ENCODE measurements at places on chromosomes 6 and 20. TPM values are rescaled to one million over a fixed set of nuclear protein-coding genes. Genes with fewer than 3 reads are reported as not detected.

CST11 gene
- not detected for total RNA-seq

KLHDC3 gene
- 123 TPM for total RNA-seq

NHLRC1 gene
- total RNA-seq: 2.9 TPM

WFDC5 gene
- total RNA-seq: not detected

C20orf141 gene
- 0.29 TPM for total RNA-seq

HLA-DQA1 gene
- 0.29 TPM for total RNA-seq

DCDC2 gene
- total RNA-seq: under 0.01 TPM

DNA sequence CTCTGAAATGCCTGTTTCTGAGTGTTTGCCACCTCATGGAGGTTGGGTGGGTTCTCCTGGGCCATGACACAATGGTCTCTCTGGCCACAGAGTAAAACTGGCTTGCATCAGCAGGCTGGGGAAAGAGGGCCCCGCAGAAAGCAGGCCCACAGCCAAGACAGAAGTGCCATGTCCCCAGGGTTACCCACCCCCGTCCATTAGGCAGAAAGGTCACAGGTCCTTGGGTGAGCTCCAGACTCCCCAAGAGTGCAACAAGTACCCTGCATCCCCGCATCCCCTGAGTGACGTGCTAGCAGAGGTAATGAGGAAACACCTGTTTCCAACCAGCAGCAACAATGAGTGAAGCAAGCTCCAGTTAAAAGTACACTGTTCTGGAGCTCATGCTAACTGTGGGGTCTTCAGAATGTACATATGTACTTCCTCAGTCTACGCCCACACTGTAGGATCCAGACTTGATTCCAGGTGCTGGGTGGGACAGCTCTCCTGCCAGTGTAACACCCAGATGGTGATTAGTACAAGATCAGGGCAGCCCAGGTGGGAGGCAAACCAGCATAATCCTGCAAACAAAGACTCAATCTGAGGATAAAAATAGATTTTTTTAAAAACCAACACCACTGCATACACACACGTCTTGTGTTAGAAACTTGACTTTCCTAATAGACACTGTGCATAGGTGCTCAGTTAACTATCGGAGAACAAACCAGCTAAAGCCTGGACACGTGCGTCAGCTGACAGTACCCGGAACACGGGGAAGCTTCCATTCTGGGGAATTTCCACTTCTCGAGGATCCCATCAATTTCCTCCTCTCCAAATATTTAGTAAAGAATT, 31.5 kb downstream of the RRBP1 start:
- peak; percentile 62 for DNase-seq

DNA sequence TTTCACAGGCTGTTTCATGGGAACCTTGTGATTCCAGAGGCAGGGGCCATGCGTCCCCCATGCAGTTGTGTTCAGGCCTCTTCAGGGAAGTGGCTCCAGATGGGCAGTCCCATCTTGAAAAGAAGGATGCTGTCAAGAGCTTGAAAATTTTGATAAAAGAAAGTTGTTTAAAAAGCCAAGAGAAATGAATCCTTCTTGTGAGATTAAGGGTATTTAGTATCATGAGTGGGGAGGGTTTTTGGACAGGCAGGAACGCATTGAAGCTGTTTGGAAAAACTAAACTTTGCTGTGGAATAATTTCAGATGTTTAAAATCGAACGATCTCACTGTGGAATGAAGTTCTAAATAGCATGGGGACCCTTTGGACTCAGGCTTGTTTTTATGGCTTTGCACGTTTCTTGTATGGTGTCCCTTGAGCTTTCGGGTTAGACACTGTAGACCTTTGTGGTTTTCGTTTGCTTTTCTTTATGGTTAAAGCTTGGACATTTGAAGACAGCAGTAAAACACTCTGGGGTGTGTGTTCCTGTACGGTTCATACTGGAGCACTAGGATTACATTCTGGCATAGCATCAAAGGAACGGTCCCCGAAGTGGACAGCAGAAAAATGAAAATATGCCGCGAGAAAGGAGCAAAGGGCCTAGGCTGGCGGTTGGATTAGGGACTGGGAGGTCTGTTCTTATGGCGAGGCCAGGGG, 18.2 kb downstream of the KIF25 start:
- DNase-seq: no peak

- DNase-seq: peak; percentile 27
Measured at GRCh38 chr20:45899046-45899835, 8.1 kb downstream of the CTSA start.

DNA sequence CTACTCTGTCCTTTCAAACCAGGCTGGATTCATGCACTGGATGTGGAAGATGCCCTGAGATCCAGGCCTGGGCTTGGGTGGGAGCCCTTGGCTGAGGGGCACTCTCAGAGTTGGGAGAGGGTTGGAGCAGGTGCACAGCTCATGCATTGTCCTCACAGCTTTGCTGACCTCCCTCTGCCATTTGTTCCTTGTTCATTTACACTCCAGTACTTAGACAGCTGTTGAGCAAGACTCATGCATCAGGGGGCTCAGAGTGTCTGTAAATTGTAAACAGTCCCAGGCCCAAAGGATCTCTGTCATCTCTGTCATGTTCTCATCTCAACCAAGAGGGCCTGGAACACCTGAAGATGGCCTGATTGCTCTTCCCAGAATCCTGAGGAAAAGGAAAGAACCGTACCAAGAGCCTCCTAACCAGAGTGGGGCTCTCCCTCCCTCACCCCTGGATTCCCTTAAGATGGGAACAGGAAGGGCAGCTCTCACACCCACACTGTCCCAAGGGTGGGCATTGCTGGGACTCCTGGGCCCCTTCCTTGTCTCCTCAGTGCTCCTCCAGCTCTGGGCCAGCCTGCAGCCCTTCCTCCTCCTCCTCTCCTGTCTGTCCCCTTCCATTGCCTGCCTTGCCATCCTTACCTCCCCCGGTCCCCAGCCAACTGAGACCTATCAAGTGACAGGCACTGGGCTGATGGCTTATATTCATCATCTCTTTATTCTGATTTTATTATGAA, 132.9 kb downstream of the FOXO3 start:
- no peak for DNase-seq

DNA sequence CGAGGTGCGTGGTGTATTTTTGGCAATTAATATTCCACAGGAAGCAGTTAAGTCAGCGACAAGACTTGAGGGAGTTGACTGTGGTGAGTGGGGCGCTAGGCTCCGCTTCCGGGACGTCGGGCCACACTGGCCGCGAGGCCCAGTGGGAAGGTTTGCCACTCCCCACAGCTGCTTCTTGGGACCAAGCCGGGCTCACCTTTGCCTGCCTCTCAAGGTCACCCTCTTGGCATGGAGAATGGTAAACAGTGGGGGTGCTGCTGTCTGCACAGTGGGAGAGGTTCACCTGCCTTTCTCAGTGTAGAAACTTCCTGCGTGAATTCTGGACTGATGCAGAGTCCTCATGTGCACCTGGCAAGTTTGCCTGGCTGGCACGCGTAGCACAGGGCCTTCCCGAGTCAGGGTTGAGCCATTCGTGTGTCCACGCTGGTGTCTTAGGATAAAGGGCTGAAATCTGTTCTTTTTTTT, 6.4 kb downstream of the OSBPL2 start:
- no peak for DNase-seq

DNA sequence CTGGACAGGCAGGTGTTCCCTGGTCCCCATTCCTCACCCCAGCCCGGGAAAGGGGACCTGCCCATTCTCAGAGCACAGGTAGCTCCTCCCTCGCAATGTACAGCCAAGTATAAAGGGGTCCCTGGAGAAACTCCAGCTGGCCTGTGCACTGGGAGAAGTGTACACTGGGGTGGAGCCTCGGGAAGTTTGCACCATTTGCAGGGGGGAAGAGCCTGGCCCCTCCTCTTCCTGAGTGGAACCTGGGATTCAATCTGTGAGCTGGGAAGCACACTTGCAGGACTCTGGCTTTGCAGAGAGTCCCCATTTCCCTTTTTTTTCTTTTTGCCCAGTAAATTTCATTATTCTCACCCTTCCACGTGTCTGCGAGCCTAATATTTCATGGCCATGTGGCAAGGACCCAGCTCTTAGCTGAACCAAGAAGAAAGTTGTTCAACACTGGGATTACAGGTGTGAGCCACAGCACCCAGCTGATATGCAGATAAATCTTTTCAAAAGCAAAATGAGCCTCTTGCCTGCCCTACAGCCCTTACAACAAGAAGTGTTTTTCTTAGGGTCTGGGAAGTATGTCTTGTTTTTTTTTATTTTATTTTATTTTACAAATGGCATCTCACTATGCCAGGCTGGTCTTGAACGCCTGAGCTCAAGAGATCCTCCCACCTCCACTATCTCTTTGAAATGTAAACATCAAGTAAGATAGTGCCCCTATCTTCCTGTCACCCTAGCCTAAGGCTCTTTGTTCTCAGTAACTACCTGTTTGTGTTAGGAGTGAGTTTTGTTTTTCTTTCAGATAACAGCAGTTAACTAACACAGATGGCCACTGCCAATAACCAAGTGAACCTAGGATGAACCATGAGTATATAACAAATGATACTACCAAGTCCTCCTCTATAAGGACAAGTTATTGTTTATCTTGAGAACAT, 9.3 kb upstream of the RNGTT start:
- DNase-seq: peak; percentile 69

DNA sequence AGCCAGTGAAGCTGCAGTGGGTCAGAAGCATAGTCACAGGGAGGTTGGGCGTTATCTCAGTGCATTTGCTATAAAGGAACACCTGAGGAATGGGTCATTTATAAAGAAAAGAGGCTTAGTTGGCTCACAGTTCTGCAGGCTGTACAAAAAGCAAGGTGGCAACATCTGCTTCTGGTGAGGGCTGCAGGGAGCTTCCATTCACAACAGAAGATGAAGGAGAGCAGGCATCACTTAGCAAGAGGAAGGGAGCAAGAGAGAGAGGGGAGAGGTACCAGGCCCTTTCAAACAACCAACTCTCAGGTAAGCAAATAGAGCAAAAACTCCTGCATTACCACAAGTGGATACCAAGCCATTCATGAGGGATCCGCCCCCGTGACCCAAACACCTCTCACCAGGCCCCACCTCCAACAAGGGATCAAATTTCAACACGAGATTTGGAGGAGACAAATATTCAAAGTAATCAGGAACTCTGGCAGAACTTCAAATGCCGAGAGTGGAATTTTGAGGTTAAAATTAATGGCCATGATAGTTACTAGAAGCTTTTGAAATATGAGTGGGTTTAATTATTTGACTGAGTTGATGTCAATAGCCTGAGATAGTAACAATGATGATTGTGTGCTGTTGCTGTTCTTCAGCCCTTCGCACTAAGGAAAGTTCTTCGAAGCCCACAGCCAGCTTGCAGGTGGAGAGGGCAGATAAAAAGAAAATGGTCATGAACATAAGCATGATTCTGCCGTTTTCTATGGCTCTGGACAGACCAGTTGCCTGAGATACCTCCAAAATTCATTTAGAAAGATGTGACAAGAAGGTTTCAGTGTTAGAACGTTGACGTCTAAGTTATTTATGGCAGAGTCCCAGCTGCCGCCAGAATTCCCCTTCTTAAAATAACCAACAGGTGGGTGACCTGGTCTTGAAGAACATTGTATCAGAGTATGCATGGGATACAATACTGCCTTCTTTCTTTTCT, 55.3 kb upstream of the ADTRP start:
- no peak for DNase-seq

DNA sequence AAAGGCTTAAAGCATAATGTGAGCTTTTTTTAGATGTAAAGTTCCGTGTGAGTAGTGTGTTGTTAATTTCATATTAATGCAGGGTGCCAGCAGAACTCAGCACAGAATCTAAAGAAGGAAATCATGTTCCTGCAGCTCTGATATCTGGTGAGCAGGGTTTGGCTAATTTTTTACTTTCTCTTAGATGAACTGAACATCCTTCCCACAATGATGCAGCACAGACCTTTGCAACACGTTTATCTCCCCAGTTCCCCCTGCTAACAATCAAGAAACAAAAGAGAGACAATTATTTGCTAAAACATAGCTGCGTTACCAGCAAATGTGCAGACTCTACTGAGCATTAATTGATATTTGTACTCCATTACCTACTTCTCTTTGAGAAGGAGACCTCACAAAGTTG, 39.1 kb upstream of the ATXN1 start:
- no peak for DNase-seq

DNA sequence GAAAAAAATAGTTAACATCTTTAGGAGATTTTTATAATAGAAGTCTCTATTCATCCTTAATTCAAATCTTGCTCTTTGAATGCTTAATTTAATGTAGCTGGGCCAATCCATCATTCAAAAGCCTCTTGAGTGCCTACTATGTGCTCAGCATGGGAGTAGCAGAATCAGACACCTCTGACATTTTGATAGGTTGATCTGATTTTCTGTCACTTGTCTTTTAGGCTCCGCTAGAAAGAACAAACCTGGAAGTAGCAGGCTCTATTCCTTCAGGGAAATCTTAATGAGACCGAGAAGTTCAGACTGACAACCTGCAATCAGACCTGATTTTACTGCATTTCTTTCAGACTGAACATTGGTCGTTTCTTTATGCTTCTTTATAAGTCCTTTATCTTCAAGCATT, 588.6 kb upstream of the MANEA start:
- DNase-seq: no peak

DNA sequence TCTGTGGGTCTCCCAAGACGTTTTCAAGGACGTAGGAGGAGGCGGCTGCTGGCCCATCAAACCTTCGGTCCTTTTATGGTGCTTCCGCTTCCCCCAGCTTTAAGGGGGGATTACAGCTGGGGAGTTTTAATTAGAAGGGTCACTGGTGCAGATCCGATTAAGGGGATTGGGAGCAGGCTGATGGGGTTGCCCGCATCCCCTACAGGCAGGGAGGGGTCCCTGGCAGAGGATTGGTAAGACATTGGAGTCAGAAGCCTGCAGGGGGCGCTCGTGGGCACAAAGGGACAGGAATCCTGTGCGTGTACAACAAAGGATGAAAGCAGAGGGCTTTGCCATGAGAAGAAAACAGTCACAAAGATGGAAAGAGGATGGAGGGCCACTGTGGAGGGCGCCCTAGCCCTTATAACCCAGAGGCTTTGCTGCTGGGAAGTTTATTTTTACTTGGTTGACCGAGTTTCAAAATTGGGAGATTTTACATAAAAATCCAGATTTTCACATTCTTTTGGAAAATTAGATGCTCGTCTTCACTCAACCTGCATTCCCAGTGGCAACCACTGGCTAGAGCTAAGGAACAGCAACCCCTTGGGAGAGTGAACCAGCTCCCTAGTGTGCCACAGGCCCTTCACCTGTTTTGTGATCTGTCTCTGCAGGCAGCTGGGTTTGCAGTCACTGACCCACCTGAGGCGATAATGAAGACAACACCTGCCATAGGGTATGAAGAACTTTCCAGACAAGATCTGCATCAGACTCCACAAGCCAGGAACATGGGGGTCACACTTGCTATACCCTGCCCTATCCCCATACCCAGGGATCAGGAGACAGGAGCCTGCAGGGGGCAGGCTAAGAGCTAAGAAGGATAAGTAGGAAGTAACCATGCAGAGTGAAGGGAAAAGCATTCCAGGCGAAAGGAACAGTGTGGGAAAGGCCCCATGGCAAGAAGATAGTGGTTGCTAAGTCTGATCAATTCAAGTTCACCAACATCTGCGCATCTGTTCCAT, 97.7 kb downstream of the KCNB1 start:
- no peak for DNase-seq

- no peak for DNase-seq
Measured at GRCh38 chr6:51299621-51300380, 481.1 kb downstream of the TFAP2B start.

DNA sequence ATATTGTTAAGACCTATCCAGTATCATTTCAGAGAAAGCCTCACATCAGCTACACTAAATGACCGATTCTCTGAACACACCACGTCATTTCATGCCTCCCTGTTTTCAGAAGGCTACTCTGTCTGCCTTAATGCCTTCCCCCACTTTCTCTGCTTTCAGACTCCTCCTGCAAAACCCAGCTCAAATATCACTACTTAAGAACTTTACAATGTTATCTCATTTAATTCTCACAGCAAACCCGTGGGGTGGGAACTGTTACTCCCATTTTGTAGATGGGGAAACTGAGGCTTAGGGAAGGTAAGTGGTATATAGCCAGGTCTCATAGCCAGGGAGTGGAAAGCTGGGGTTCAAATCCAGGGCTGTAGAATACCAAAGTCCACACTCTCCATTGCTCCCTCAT, 2.8 kb downstream of the CYP24A1 start:
- no peak for DNase-seq
